NCI-H2171 (cell line): ENCODE measurements at places on chromosomes 16 and 17.

- no peak for DNase-seq
These were observed 24.6 kb downstream of the GPT2 start for GRCh38 chr16:46908540-46909372.

GRCh38 chr17:78000341-78000740, 41.8 kb downstream of the TNRC6C start:
- no peak for DNase-seq

DNA sequence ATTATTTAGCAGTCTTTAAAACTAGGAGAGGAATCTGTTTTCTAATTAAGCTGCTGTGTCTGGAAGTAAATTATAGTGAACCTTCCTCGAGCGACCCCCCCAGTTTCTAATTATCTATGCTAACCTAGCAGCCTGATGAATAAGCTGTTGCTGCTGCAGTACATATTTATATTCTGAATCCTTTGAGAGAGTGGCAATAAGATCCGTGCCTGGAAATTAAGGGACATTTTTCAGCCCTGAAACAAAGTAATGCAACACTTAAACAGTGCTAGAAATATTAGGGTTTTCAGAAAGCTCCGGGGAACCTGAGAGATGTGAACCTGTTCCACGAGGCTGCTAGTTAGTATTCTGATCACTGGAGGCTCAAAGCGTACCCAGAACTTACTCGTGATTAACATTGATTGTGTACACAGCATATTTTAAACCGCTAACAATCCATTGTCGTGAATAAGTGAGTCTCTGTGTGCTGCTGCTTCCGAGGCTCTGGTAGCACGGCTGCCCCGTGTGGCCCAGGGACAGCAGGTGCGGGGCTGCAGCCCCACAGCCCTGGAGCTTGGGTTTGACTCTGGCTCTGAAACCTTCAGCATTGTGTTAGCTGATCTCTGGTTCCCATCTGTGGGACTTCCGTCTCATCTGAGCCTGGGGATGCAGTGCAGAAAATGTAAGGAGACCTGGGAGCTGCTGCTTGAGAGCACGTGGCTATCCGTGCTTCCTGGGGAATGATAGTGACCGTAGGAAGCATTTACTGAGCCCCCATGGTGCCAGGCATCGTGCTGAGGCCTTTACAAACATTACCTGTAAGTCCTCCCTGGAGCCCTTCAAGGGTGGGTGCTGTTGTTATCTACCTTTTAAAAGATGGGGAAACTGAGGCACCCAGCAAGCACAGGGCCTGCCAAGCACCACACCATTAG, 190.9 kb upstream of the CHMP6 start:
- no peak for DNase-seq

DNA sequence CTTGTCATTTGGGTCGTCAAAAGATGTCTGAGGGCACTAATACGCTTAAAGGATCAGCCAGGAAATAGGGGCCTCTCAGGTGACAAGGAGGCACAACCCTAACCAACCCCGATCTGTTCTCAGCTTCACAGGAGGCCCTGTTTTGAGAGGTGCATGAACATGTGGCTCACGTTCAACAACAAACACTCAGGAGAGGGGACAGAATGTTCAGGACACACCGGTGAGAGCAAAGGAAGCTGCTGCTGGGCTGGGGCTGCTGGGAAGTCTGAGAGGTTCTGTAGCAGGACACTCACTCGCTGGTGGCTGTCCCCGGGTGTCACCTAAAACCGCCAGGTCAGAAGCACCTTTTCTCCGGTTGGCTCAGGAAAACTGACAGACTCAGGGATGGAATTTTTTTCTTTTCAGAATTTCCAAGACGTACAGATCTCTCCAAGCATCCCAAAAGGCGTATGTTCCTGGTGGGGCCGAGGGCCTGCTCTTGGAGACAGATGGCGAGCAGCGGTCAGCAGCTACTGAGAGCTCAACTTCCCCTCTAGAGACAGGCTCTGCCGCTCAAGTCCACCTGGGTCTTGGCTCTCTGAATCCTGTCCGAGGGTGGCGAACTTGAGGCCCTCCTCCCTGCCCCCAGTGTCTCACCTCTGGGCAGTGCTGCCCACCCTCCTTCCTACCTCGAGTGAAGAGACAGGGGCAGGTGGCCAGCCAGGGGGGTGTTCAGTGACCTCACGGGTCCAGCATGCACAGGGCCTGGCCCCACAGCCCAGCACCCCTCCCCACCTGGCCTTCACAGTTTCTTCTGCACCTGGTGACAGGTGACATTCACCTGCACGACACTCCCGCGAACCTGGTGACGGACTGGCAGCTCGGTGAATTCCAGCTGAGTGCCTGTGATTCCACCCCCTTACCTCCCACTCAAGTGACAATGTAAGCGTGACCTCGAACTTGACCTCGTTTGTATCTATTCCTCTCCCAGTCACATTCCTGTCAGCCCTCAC, 22.9 kb downstream of the CLUH start:
- DNase-seq: peak; percentile 13

DNA sequence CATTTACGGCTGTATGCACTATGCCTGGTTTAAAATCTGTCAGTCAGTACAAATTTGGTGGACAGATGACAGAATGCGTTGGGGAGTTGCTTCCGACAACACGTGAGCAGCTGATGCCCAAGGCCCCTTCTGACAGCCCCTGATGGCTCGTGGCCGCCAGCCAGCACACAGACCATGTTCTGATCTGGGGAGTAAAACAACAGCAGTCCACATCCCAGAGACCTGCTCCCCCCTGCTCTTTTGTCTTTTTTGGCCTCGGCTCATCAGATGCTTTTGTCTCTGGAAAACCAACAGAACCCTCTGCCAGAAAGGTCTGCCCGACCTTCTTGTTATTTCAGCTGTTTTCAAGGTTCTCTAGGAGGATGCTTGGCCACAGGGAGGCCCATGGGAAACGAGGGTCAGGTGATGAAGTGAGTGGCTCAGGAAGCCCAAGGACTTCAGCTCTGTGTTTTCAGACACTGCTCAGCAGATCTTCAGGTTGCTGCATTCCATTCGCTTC, 10.8 kb downstream of the ARSG start:
- peak; percentile 54 for DNase-seq

DNA sequence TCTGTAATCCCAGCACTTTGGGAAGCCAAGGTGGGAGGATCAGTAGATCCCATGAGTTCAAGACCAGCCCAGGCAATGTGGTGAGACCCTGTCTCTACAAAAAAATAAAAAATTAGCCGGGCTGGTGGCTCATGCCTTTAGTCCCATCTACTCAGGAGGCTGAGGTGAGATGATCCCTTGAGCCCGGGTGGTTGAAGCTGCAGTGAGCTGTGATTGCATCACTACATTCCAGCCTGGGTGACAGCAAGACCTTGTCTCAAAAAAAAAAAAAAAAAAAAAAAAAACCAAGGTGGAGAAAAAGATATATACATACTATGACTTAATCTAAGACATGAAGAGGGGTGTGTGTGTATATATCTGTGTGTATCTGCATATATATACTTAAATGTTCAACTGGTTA, 26.7 kb downstream of the BBS2 start:
- DNase-seq: no peak

DNA sequence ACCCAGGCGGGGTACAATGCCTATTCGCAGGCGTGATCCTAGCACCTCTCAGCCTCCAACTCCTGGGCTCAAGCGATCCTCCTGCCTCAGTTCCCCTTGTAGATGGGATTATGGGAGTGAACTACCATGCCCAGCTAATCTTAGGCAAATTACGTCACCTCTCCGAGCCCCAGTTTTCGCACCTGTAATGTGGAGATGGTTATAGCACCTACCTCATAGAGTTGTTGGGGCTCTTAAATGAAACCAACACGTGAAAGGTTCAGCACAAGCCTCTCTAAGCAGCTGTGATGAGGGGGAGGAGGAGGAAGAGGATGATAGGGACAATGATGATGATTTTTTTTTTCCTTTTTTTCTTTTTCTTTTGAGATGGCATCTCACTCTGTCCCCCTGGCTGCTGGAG, 59.9 kb downstream of the ABR start:
- DNase-seq: no peak

GRCh38 chr17:7714721-7715594, 2.6 kb upstream of the DNAH2 start:
- no peak for DNase-seq

GRCh38 chr16:51137097-51137496, 14.0 kb downstream of the SALL1 start:
- no peak for DNase-seq

- no peak for DNase-seq
These were observed 8.9 kb upstream of the AXIN1 start for GRCh38 chr16:361341-361871.

GRCh38 chr16:27475561-27475960, 73.6 kb downstream of the IL21R start:
- DNase-seq: no peak

GRCh38 chr16:381789-382717, at the start of gene PGAP6:
Gene PGAP6, minus strand, starts transcription at chr16:381978. Its CDS starts 157 bp downstream, at chr16:381821.
- DNase-seq: peak; percentile 68

GRCh38 chr16:64309398-64310110, 812.3 kb downstream of the CDH11 start:
- DNase-seq: no peak

DNA sequence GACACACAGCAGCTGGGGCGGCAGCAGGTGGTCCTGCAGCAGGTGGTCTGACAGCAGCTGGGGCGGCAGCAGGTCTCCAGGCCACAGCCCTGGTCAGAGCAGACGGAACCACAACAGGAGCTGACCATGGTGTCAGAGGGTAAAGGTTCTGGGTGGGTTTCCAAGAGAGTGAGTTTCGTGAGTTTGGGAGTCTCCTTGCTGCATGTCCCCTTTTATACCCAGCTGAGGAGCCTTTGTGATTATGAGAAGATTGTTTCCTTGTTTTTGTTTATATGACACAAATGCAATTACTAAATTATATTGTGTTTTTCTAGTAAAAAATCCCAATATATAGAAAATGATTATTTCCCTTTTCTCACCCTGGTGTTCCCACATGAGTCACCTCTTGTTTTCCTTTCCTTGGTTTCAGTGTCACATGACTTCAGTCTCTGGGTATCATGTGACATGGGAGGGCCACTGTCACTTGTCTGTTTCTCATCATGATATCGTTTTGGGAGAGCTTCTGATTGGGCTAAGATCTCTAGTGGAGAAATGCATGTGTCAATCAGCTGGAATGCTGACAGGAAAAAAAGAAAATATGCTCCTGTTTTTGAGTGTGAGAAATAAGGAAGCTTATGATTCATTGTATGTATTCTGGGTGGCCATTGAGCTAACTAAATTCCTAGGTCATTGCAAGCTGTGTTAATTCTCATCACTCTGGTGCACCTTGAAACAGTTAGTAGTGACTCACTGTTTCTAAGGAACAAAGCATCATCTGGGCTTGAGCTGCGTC, at the start of gene KRTAP4-6:
Gene KRTAP4-6 (minus strand): TSS at position 185 of the 772 bp plus-strand sequence. CDS start 57 bp downstream, at position 128.
- no peak for DNase-seq

DNA sequence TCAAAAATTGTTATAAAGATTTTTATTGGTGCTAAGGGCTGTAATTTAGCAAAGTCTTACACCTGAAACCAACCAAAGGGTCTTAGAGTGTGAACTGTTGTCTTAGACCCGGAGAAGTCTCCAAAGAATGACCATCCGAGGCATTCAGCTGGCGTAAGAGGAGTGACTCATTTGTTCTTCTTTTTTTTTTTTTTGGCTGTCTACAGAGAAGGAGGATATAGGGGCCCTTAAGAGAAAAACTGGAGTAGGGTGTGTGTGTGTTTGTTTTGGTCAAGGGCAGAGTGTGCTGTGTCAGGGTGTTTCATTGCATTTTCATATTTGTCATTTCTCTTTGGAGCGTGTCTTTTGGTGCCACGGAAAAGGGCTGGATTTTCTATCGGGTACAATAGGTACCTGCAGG, 508.0 kb downstream of the WWOX start:
- no peak for DNase-seq

- peak; percentile 48 for DNase-seq
These were observed 837 bp upstream of the PRDM7 start for GRCh38 chr16:90077757-90078578.

DNA sequence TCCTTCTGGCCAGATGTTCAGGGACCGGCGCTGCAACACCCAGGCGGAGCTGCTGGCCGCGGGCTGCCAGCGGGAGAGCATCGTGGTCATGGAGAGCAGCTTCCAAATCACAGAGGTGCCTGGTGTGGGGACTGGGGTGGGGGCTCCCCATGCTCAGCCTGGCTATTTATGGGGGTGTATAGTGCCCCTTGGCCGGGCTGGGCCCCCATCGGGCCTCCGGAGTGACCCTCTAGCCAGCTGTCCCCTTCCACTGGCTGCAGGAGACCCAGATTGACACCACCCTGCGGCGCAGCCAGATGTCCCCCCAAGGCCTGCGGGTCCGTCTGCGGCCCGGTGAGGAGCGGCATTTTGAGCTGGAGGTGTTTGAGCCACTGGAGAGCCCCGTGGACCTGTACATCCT, 6.1 kb downstream of the ITGB4 start:
- DNase-seq: no peak

GRCh38 chr17:51445946-51446345, 185.6 kb downstream of the UTP18 start:
- DNase-seq: no peak

DNA sequence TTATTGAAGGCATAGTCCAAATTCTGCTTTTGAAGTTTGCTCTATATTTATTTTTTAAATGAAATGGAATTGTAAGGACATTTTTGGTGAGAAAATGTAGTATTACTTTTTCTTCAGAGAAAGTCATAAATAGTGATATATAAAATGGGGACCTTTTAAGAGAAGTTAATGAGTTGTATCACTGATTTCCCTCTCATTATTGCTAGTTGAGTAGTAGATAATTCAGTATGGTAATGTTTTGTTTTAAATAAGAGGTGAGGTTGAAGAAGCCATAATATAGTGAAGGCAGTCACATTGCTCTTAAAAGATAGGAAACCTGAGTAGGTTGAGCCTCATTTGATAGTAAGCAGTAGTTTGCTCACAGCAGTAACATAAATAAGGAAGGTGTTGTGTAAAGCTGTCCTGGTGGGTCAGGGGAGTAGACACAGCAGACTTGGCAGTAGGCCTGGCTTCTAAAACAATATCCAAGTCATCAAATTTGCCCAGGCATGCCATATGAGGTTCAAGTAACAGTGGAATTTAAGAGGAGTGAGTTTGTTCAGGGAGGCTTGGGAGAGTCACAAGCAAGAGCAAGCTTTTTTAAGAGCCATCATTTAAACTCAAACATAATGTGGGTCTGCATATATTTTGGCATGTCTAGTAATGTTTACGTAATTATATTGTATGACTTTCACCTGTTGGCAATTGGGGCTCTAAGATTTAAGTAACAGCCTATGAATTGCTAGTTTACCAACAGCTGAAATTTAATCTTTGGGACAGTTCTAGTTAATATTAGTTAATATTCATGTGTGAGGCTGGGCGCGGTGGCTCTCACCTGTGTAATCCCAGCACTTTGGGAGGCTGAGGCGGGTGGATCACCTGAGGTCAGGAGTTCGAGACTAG, 6.5 kb downstream of the NFATC3 start:
- peak; percentile 61 for DNase-seq

- DNase-seq: peak; percentile 64
These were observed 2.1 kb upstream of the C17orf78 start for GRCh38 chr17:37373530-37374159.

DNA sequence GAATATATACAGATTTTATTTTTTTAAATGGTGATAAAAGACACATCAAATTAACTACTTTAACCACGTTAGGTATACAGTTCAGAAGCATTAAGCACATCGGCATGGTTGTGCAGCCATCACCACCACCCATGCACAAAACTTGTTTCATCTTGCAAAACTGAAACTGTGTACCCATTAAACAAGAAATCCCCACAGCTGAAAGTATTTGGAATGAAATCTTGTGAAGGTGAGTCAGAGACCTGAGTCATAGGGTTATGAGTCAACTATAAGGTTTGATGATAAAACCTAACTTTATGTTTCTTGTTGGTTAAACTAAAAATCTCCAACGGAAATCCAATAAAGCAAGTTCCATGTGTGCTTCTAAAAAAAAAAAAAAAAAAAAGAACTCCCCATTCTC, 561.6 kb upstream of the PSMD7 start:
- DNase-seq: no peak

GRCh38 chr17:54111576-54111975, 288.8 kb downstream of the KIF2B start:
- DNase-seq: no peak
